Bronchial smooth muscle cell (primary cell): ENCODE measurements at places on chromosomes 3 and 15. TPM values are rescaled to one million over a fixed set of nuclear protein-coding genes. Genes with fewer than 3 reads are reported as not detected.

Gene KLF15
- 0.47 and 0.69 TPM in 2 replicates for total RNA-seq

Gene HMG20A
- 18.1 and 23.6 TPM in 2 replicates for total RNA-seq

Gene PPM1M
- 27.0 and 38.6 TPM in 2 replicates for total RNA-seq

Gene CCDC39
- under 0.01 and 0.52 TPM in 2 replicates for total RNA-seq

Gene LDHAL6B
- not detected in 2 replicates for total RNA-seq

Gene IL20RB
- total RNA-seq = 0.47 and 2.3 TPM in 2 replicates

Gene NISCH
- 81.8 and 82.5 TPM in 2 replicates for total RNA-seq

Gene NOX5
- total RNA-seq = 0.63 and 1.8 TPM in 2 replicates
